ENCODE measurements at places on chromosomes 7 and 10. TPM values are rescaled to one million over a fixed set of nuclear protein-coding genes. Genes with fewer than 3 reads are reported as not detected.

The HOXA9 gene
- not detected for total RNA-seq

- DNase-seq: no peak
Measured at GRCh38 chr10:126090443-126090842, 194.1 kb downstream of the FANK1 start.

The NPTX2 gene
- total RNA-seq: 7.2 TPM

The C10orf90 gene
- 0.47 TPM for total RNA-seq

DNA sequence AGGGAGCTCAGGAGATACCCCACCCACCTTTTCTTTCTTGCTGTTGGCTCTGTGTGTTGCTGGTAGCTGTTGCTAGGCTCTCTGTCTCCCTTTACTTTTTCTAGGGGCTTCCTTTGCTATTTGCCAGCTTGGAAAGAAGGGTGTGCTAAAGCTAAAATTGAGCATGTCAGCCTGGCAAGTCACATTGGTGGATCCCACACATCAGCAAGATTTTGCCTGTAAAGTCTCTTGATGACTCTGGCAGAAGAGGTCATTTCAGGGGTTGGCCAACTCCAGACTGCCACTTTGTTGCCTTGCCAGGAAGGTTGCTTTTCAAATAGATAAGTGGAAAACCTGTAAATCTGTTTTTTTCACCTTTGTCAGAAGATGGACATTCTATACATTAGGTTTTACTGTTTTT is 9.9 kb downstream of the CCNY start:
- DNase-seq: no peak

GRCh38 chr10:85454386-85454785 is 912.2 kb downstream of the GRID1 start:
- no peak for DNase-seq

- no peak for DNase-seq
Measured at GRCh38 chr10:133079836-133080682, 7.7 kb upstream of the ADGRA1 start.

The LIPK gene
- total RNA-seq: not detected

GRCh38 chr7:114631249-114631822 is 216.7 kb downstream of the FOXP2 start:
- no peak for DNase-seq

DNA sequence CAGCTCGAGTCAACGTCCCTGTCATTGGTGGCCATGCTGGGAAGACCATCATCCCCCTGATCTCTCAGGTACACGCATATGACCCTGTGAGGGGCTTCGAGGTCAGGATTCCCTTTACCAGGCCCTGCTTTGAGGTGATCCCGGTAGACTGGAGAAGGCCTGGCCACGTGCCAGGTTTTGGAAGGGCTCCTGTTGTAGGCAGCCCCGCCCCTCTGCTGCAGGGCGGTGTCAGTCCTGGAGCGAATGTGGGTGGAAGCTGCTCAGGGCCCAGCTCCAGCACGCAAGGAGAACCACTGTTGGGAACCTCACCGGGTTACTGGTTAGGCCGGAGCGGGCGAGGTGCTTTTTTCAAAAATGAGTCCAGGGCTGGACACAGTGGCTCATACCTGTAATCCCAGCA is 15.6 kb downstream of the MDH2 start:
- DNase-seq: no peak

The METTL27 gene
- 11.2 TPM for total RNA-seq

DNA sequence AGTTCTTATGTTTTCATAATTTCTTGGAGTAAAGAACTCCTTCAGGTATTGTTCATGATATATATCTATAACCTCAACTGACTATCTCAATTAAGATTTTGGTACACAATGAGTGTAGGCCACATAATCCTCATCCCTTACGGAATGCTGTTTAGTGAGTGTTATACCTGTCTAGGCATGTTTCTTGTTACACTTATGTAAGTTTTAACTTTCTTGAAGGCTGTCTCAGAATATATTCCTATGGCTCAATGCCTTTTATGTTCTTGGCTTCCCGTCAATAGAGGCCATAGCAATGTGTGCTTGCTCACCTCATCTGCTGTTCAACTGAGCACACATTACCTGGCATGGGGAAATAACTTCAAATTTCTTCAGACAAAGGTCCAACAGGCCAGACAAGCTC is 185.1 kb downstream of the CTTNBP2 start:
- no peak for DNase-seq

DNA sequence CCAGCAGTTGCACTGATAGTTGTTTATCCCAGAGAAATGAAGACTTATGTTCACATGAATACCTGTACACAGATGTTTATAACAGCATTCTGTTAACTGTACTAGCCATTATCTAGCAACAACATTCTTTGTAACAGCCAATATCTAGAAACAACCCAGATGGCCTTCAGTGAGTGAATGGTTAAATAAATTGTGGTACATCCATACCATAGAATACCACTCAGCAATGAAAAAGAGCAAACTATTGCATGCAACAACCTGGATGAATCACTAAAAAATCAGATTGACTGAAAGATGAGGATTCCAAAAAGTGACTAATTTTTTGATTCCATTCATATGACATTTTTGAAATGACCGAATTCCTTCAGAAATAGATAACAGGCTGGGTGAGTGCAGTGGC is 360.3 kb downstream of the MALRD1 start:
- no peak for DNase-seq

The CD36 gene
- 13.7 TPM for total RNA-seq

DNA sequence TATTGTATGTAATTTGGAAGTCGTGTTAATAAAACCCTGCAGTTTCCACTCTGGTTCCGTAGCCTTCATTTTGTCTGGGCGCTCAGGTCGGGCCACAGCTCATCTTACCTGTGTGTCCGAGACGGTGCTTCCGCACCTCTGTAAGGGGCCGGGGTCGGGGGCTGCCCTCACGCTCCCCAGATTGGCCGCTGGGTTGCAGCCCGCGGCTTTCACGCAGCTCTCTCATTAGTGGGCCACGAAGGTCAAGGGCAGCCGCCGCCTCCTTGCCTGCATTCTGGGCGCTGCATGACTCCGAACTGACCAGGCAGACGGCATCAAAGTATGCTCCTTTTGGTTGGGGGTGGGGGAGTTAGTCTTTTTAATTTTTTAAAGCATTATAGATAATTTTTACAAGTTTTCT is 30.8 kb downstream of the SHH start:
- no peak for DNase-seq

The FIGNL1 gene
- 3.5 TPM for total RNA-seq

DNA sequence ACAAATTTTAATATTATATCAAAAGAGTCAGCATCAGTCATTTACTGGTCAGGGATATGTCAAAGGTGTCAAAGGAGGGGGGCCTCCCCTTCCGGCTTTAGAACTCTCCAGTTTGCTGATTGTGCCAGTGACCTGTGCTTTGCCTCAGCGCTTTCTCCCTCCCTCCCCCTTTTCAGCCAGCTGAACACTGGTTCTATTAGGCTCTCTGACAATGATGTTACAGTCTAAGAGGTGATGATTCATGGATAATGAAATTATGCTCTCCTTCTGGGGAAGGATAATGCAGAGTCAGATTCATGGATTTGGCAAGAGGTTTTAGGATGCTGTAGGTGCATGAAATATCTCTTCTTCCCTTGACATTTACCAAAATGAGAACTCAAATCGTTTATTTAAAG is 6.1 kb downstream of the LRRTM3 start:
- no peak for DNase-seq

DNA sequence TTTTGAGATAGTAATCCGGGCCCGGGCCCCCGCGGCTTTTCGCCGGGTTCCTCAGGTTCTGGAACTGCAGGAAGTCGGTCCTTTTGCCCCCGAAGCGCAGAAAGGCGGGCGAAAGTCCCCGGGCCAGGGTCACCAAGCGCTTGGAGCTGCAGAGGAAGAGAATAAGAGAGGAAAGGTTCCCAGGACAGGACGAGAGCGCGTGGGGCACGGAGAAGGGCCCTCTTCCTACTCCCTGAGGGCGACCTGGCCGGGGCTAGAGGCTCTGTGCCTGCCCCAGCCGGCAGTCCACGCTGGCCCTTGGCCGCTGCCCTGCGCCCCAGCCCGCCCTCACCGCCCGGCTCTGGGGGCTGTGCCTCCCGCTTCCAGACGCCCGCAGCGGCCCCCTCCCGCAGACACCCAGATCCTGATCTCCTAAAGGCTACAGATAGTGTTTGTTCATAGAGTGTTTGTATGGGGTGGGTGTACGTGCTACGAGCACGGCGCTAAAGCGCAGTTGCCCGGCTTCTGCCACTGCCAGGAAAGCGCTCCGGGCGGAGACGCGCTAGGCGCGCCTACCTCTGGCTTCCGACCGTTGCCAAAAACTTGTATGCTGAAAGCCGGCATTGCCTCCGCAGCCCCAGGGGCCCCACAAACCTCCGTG is 3.2 kb downstream of the HPSE2 start:
- DNase-seq: no peak

The OR6V1 gene
- total RNA-seq: not detected

DNA sequence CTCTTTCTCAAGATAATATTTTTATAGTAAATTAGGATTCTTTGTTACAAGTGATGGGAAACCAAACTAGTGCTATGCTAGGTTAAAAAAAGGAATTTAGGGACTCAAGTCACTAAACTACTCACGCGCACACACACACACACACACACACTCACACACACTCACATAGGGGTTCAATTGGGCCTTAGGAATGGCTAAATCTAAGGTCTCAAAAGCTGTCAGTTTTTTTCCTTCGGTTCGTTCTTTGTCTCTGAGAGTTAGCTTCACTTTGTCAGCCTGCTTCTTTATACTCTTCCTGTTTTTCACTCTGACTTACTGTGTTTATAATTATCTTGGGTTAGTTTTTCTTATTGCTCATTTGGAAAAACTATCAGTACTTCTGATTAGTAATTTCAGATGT is 138.9 kb downstream of the ADK start:
- DNase-seq: no peak

The PBLD gene
- total RNA-seq: 19.4 TPM

GRCh38 chr10:123858077-123858681 is 33.4 kb downstream of the CPXM2 start:
- DNase-seq: no peak

The EEPD1 gene
- 9.9 TPM for total RNA-seq

The CLCN1 gene
- 0.06 TPM for total RNA-seq

- no peak for DNase-seq
Measured at GRCh38 chr10:57260175-57260574, 899.1 kb upstream of the ZWINT start.

DNA sequence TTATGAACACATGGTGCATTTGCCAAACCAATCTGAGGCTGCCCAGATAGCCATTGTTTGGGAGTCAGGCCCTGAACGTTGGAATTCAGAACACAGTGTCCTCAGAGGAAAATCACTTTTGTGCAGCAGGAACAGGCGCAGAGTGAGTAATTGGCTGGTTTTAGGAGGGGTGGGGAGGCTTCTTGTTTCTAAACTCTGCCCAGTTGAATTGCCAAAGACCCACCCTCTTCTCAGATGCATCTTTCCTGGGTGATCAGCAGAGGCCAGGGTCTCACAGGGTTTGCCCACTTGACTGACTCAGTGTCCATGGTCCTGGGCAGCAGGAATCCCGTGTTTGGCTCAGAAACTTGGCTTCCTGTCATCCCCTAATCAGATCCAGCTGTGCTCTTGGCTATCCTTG is 24.3 kb downstream of the PRLHR start:
- no peak for DNase-seq

The WEE2 gene
- 0.12 TPM for total RNA-seq

The FEZF1 gene
- total RNA-seq: not detected

DNA sequence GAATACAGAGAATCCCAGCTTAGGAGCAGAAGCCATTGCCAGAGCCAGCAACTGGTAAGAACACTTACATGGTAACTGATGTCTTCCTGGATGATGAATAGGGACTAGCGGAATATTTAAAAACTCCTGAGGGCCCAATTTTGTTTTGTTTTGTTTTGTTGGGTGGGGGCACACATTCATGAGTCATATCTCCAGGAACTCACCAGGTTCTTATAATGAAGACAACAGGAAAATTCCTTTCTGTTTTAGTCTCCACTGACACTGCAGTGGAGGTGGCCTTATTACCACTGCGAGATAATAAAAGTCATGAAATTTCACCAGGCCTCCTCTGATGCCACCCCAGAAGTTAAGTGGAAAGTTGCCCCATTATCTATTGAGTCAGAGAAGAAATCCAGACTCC is 6.6 kb upstream of the CUZD1 start:
- DNase-seq: no peak

DNA sequence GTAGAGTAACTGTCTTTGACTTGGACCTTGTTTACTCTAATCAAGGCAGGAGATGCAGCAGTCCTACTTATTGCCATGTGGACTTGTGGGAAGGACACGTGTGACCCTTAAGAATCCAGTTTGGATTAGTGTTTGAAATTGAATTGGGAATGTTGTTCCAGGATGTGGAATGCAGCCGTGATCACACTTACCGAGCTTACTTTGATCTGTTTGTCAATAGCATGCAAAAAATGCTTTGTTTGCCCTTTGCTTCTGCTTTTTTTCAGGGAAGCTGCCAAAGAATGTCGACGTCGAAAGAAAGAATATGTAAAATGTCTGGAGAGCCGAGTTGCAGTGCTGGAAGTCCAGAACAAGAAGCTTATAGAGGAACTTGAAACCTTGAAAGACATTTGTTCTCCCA is 84.7 kb downstream of the CREM start:
- no peak for DNase-seq

The DNAJC9 gene
- 5.3 TPM for total RNA-seq

- DNase-seq: no peak
Measured at GRCh38 chr10:110022716-110023504, 15.1 kb downstream of the ADD3 start.

The SFRP5 gene
- 69.2 TPM for total RNA-seq

The CTAGE4 gene
- 1.5 TPM for total RNA-seq

DNA sequence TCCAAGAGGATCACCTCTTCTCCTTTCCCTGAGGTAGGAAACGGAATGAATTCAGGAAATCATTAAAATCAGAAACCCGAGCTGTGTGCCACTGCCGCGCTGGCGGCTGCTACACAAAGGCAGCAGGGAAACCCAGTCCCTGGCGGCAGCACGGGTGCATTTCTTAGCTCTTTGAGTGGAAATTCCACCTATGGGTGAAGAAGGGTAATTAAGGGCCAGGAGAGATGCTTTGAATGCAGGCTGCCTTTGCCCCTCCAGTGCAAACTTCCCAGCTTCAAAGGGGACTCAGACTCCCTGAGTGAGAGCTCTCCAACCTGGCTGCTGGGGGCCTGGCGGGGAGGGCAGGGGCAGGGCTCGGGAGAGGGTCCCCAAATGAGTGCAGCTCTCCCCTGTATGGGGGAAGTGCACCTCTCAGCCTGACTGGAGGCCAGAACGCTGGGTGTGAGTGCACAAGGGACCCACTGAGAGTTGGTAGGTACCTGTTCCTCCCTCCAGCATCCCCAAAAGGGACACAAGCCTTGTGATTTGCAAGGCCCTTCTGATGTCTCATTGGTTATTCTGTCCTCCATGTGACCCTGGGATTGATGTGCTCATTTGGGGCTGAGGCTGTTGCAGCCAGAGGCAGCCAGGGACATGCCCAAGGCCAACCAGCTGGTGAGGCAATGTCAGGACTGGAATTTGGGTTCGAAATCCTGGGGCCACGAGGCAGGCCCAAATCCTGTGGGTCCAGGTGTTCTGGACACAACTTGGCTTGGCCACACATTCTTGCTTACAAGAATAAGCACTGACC is 16.3 kb upstream of the ZMIZ1 start:
- no peak for DNase-seq

The HOGA1 gene
- 8.9 TPM for total RNA-seq

DNA sequence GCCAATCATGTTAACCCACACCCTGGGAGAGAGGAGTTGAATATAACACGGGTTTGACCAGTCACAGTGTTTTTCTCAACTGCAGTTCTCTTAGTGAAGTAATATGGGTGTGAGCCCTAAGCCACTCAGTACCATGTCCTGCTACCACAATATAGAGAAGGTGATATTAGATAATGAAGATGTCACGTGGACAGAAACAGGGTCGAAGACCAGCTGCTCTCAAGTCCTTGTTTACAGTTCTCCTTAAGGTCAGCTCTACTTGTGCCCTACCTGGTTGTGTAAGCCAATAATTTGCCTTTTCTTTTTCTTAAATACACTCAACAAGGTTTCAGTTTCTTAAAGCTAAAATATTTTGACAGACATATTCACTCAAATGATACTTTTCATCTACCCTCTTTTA is 128.3 kb upstream of the POT1 start:
- no peak for DNase-seq

Data from pancreas (tissue), 10 donors.